GM23338 (cell line): ENCODE measurements at places on chromosomes 16 and 17. TPM values are rescaled to one million over a fixed set of nuclear protein-coding genes. Genes with fewer than 3 reads are reported as not detected.

Gene TLCD2
- total RNA-seq: 0.58 and 1.4 TPM in 2 replicates

GRCh38 chr17:14427900-14428647 lies 127.2 kb downstream of the HS3ST3B1 start:
- H3K27ac ChIP-seq: no peak overlapping the region
- peaks cover 11% of the 10 kb centered on the region; the same call in 1 of the 2 replicates for H3K4me1 ChIP-seq

- H3K4me3 ChIP-seq: no peak overlapping the region
- no peaks in the 10 kb centered on the region for H3K36me3 ChIP-seq
- DNase-seq: no peak
- no peaks in the 10 kb centered on the region for H3K4me1 ChIP-seq
These were observed 78.4 kb downstream of the MPRIP start for GRCh38 chr17:17120701-17121100.

Gene RAB11FIP4
- total RNA-seq: 65.1 and 65.6 TPM in 2 replicates

Gene HOXB6
- not detected in 2 replicates for total RNA-seq

Gene KRTAP1-5
- not detected in 2 replicates for total RNA-seq

GRCh38 chr17:55785181-55785580 lies 34.3 kb downstream of the PCTP start:
- H3K36me3 ChIP-seq: no peaks in the 10 kb centered on the region
- H3K4me1 ChIP-seq: no peaks in the 10 kb centered on the region
- no peak overlapping the region for H3K27ac ChIP-seq
- no peak overlapping the region for H3K4me3 ChIP-seq
- no peaks in the 10 kb centered on the region for H3K27me3 ChIP-seq

DNA sequence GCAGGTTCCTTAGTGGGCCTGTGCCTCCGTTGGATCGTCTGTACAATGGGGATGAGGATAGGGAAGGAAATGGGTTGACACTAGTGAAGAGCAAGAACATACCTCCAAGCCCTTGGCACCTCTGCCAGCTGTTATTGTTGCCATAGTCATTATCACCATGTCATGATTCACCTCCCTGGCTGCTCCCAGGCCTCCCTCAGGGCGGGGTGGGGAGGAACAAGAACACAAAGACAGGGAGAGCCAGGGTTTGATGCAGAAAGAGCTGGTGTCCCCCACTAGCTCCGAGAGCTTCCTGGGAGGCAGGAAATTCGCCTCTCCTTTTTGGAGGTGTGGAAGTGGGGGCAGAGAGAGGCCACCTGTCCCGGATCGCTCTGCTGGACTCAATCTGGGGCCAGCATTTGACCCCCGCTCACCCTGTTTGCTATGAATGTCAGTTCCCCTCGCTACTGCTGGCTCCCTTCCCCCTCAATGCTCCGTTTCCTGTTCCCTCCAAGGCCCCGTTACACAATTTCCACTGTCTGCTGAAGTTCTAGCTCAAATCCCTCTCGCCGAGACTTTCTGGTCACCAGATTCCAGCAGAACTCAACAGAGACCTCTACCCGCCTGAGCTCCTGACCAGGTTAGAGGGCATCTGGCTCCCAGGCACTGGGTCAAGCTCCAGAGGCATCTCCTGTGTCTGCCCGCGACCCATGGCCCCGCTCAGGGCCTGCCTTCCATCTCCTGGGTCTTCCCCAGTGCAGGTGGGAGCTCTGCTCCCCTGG lies 9.1 kb downstream of the TIMP2 start:
- no peaks in the 10 kb centered on the region for H3K36me3 ChIP-seq
- H3K4me3 ChIP-seq: no peak overlapping the region
- peaks cover 6% of the 10 kb centered on the region for H3K4me1 ChIP-seq
- no peak overlapping the region for H3K27ac ChIP-seq
- no peaks in the 10 kb centered on the region for H3K27me3 ChIP-seq
- DNase-seq: no peak

DNA sequence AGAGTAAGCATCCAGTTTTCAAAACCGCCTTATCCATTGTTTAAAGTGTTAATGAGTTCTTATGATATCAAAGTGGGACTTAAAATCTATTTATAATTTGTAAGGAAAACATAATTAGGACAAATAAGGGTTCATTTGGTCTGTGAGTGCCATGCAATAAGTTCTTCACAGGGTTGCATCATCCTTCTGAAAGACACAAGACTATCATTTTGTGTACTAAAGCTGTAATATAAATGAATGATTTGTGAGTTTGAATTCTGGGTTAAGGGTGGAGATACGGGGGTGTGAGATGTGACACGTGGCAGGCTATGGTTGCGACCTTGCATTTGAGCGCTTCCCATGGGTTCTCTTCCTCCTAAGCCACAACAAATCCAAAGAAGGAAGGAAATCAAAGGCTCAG lies 6.8 kb downstream of the GAN start:
- H3K27ac ChIP-seq: no peak overlapping the region
- no peak overlapping the region for H3K4me3 ChIP-seq
- no peaks in the 10 kb centered on the region for H3K36me3 ChIP-seq
- H3K4me1 ChIP-seq: no peaks in the 10 kb centered on the region; the same call in 1 of the 2 replicates

DNA sequence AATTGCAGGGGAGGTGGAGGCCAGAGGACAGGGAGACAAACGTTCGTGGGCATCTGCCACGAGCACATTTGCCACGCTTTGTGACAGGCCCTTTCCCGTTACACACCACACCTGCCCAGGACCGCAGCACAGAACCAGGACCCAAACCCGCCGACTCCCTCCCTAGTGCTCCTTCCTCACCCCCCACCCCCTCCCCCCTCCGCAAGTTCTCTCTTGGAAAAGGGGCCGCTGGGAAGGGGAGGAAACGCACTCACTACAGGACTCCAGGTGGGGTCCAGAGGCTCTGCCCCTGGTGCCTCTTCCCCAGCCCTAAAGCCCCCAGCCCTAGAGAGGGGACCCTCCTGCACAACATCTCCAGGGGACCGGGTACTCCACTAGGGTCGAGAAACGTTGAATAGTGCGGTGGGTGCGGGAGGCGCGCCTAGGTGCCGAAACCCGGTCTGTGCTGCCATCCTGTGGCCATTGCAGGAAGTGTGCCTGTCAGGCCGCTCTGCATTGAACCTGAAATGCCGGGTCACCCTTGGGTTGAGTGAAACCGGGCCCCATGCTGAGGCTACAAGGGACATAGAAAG lies 21.9 kb upstream of the EIF1 start:
- H3K4me3 ChIP-seq: peak overlapping the region; percentile 76
- H3K36me3 ChIP-seq: no peaks in the 10 kb centered on the region
- no peaks in the 10 kb centered on the region for H3K27me3 ChIP-seq
- H3K27ac ChIP-seq: no peak overlapping the region
- DNase-seq: peak; percentile 91
- peaks cover 13% of the 10 kb centered on the region; the same call in 1 of the 2 replicates for H3K4me1 ChIP-seq

GRCh38 chr17:21361020-21361809 lies 14.9 kb upstream of the KCNJ12 start:
- DNase-seq: no peak
- H3K4me3 ChIP-seq: no peak overlapping the region
- no peaks in the 10 kb centered on the region; the same call in 1 of the 2 replicates for H3K4me1 ChIP-seq
- H3K27me3 ChIP-seq: no peaks in the 10 kb centered on the region
- no peaks in the 10 kb centered on the region for H3K36me3 ChIP-seq
- H3K27ac ChIP-seq: no peak overlapping the region

GRCh38 chr16:50459496-50460080 lies 88.6 kb upstream of the NKD1 start:
- DNase-seq: no peak
- H3K27me3 ChIP-seq: peaks cover 10% of the 10 kb centered on the region
- peaks cover 48% of the 10 kb centered on the region for H3K4me1 ChIP-seq
- H3K27ac ChIP-seq: peak overlapping the region; percentile 91
- H3K36me3 ChIP-seq: no peaks in the 10 kb centered on the region

Gene KRT13
- total RNA-seq: not detected in 2 replicates

- peak; percentile 47 for DNase-seq
- H3K4me3 ChIP-seq: peak overlapping the region; percentile 38; the same call in 1 of the 2 replicates
- H3K27ac ChIP-seq: no peak overlapping the region
These were observed 4.2 kb downstream of the FOXC2 start for GRCh38 chr16:86570558-86571529.

Gene HES7
- total RNA-seq: 0.14 TPM in 1 of 2 replicates, not detected in the other

GRCh38 chr16:49283376-49284049 lies 1.9 kb upstream of the CBLN1 start:
- no peak overlapping the region for H3K27ac ChIP-seq
- no peak for DNase-seq
- peaks cover 75% of the 10 kb centered on the region for H3K27me3 ChIP-seq
- H3K4me1 ChIP-seq: peaks cover 33% of the 10 kb centered on the region
- peak overlapping the region; percentile 79 for H3K4me3 ChIP-seq
- H3K36me3 ChIP-seq: no peaks in the 10 kb centered on the region

Gene KRT40
- total RNA-seq: not detected in 2 replicates

GRCh38 chr16:82396509-82396908 lies 226.5 kb upstream of the MPHOSPH6 start:
- no peak for DNase-seq
- no peak overlapping the region for H3K4me3 ChIP-seq
- H3K27ac ChIP-seq: no peak overlapping the region
- H3K36me3 ChIP-seq: no peaks in the 10 kb centered on the region
- no peaks in the 10 kb centered on the region for H3K4me1 ChIP-seq
- H3K27me3 ChIP-seq: no peaks in the 10 kb centered on the region

GRCh38 chr16:78385086-78385805 lies 285.8 kb downstream of the WWOX start:
- no peaks in the 10 kb centered on the region for H3K27me3 ChIP-seq
- peaks cover 8% of the 10 kb centered on the region; the same call in 1 of the 2 replicates for H3K4me1 ChIP-seq
- H3K27ac ChIP-seq: no peak overlapping the region
- H3K4me3 ChIP-seq: no peak overlapping the region

GRCh38 chr17:55433629-55434422 lies 12.2 kb upstream of the MMD start:
- H3K36me3 ChIP-seq: no peaks in the 10 kb centered on the region
- H3K27ac ChIP-seq: no peak overlapping the region

Gene TNFRSF17
- not detected in 2 replicates for total RNA-seq

DNA sequence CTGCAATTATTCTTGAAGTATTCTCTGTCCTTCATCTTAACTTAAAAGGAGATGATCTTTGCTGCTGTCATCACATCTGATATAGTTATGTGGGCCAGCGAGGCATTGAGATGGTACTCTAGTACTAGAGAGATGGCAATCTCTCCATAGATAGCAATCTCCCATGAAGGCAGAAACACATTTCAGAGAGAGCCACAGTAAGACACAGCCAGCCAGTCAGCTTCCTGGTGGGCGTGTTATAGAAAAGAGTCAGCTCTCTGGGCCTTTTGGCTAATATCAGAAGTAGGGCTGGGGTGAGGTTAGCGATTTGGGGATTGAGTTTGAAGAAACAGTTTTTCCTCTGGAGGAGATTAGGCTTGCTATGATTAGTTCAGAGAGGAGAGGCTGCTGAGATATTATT lies 22.6 kb upstream of the EFCAB13 start:
- no peak overlapping the region for H3K27ac ChIP-seq
- no peaks in the 10 kb centered on the region for H3K27me3 ChIP-seq
- no peak overlapping the region for H3K4me3 ChIP-seq
- no peaks in the 10 kb centered on the region for H3K4me1 ChIP-seq

DNA sequence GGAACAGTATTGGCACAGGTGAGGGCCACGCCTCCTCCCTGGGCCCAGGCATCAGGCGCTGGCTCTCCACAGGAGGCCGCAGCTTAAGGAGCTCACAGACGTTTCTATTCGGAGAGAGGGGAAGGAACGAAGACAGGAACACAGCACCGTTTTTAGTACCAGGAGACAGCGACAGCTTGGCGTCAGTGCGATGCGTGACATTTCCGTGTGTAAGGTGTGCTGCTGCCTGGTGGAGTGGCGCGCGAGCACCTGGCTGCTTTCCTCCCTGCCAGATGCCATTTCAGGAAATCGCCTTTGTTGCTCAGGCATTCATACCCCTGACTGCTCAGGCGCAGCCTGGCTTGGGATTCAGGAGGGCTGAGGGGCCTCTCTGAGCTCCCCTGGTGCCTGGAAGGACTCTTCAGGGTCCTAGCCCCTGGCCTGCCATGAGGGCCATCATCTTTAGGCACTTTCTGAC lies 367.5 kb downstream of the CPPED1 start:
- H3K4me1 ChIP-seq: peaks cover 8% of the 10 kb centered on the region; the same call in 1 of the 2 replicates
- H3K27me3 ChIP-seq: no peaks in the 10 kb centered on the region
- H3K4me3 ChIP-seq: peak overlapping the region; percentile 12; the same call in 1 of the 2 replicates
- H3K36me3 ChIP-seq: no peaks in the 10 kb centered on the region
- DNase-seq: peak; percentile 72

DNA sequence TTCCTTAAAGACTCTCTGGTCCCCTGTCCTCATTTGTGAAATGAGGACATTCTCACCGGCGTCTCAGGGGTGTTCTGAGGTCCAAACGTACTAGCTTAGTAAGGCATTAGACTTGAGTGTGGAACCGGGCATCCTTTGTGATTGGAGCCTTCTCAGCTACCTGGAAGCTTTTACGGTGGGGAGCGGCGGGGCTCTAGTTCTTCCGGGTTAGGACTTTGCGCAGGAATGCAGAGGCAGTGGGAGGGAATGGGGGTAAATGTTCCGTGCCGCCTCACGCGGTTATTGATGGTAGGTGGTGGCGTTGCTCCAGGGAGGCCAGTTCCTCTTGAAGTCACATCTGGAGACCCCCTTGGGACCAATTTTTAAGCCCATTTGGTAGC lies 113.6 kb downstream of the SNX29 start:
- peaks cover 15% of the 10 kb centered on the region for H3K4me1 ChIP-seq
- H3K27me3 ChIP-seq: peaks cover 22% of the 10 kb centered on the region
- H3K4me3 ChIP-seq: peak overlapping the region; percentile 50
- H3K36me3 ChIP-seq: no peaks in the 10 kb centered on the region

DNA sequence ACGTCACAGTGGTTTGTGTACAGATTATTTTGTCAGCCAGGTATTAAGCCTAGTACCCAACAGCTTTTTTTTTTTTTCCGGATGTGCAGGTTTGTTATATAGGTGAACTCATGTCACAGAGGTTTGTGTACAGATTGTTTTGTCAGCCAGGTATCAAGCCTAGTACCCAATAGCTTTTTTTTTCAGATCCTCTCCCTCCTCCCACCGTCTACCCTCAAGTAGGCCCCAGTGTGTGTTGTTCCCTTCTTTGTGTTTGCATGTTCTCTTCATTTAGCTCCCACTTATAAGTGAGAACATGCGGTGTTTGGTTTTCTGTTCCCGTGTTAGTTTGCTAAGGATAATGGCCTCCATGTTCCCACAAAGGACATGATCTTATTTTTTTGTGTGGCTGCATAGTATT lies 19.9 kb downstream of the RPTOR start:
- no peaks in the 10 kb centered on the region for H3K4me1 ChIP-seq
- H3K36me3 ChIP-seq: no peaks in the 10 kb centered on the region
- peaks cover 81% of the 10 kb centered on the region for H3K27me3 ChIP-seq

- peak overlapping the region; percentile 77 for H3K27ac ChIP-seq
- H3K4me1 ChIP-seq: peaks cover 35% of the 10 kb centered on the region
- no peaks in the 10 kb centered on the region for H3K36me3 ChIP-seq
- peak; percentile 78 for DNase-seq
- H3K4me3 ChIP-seq: no peak overlapping the region
- no peaks in the 10 kb centered on the region for H3K27me3 ChIP-seq
These were observed 53.4 kb downstream of the GRB2 start for GRCh38 chr17:75352079-75352569.

- H3K27me3 ChIP-seq: no peaks in the 10 kb centered on the region
- H3K27ac ChIP-seq: peak overlapping the region; percentile 76
- no peak for DNase-seq
- H3K4me1 ChIP-seq: peaks cover 36% of the 10 kb centered on the region
These were observed 14.7 kb downstream of the CDR2 start for GRCh38 chr16:22359679-22360078.

Gene FOXL1
- total RNA-seq: 0.12 and 0.31 TPM in 2 replicates

- H3K27me3 ChIP-seq: no peaks in the 10 kb centered on the region
- no peak overlapping the region for H3K4me3 ChIP-seq
- peaks cover 14% of the 10 kb centered on the region for H3K4me1 ChIP-seq
- H3K36me3 ChIP-seq: no peaks in the 10 kb centered on the region
- no peak for DNase-seq
- H3K27ac ChIP-seq: no peak overlapping the region
These were observed 75.6 kb downstream of the MGAT5B start for GRCh38 chr17:76943781-76944213.
